ENCODE measurements at places on chromosomes 4 and X.

DNA sequence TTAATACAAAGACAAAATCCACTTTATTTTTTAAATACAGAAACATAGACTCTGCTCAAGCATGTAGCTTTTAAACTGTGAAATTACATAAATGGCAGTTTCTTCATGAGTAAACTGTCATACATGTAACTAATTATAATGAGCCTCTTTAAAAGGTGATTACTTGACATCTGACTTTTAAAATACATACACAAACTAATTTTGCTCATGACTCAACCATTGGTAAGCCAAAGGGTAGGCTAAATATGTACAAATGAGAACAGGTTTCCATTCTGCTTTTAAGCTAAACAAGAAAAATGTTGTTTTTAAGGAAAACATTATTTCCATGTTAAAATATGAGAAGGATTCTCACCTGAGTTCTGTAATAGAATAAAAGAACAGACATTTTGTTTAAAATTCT is 27.9 kb downstream of the CAMK2D start:
- DNase-seq: no peak

GRCh38 chrX:15790769-15791290 is 546 bp downstream of the ZRSR2 start:
- DNase-seq: no peak

DNA sequence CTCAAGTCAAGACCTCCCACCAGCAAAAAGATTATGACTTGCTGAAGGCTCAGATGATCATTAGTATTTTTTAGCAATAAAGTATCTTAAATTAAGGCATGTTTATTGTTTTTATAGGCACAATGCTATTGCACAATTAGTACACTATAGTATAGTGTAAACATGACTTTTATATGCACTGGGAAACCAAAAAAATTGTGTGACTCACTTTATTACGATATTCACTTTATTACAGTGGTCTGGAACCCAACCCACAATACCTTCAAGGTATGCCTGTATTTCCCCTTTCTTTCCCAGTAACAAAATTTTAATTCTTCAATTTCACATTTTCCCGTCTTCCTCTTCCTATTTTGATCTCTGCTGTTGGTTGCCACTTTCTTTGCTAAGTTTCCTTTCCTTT is 37.7 kb downstream of the ZCCHC12 start:
- no peak for DNase-seq

- no peak for DNase-seq
These were observed 7.6 kb upstream of the TBC1D19 start for GRCh38 chr4:26576231-26576739.

DNA sequence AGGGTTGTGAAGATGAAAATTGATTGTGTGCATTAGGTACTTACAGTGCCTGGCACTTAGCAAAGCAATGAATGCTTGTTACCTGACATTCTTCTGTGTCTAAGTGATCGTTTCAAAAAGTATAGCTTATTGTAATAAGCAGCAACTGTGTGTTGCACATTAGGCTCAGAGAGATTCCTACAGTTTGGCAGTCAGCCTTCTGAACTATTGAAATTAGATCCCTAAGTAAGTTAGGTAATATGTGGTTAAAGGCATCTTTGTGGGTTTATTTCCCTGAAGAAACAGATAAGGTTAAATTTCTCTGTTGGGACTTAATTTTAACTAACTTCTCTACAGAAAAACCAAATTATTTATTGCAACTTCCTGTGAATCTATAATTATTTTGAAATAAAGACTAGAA is 93.4 kb downstream of the REPS2 start:
- no peak for DNase-seq

Measured in stimulated activated CD4-positive, alpha-beta T cell treated with anti-CD3 and anti-CD28 coated beads, Interleukin-4, amount 100 ng/mL, for 24 hours (primary cell).